ENCODE measurements at places on chromosomes 2 and 18.

DNA sequence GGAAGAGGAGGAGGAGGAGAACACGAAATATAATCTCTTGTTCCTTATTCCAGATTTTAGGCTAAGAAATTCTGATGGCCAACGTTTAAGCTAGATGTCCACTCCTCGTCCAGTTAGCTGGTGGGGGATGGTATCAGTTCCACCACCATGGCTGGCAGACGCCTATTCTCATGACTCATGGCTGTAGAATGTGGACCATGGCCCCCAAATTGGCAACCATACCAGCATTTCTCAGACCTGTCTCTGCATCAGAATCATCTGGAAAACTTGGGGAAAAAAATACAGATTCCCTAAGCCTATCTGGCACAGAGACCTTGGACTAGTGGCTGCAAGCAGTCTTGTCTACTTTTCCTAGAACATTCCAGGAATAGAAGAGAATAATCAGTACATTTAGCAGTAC lies 267.7 kb upstream of the SIX2 start:
- DNase-seq = no peak

GRCh38 chr2:14978845-14979244 lies 346.3 kb downstream of the LRATD1 start:
- DNase-seq = no peak

- DNase-seq = no peak
Measured at GRCh38 chr18:54860941-54861340, 32.7 kb downstream of the RAB27B start.

DNA sequence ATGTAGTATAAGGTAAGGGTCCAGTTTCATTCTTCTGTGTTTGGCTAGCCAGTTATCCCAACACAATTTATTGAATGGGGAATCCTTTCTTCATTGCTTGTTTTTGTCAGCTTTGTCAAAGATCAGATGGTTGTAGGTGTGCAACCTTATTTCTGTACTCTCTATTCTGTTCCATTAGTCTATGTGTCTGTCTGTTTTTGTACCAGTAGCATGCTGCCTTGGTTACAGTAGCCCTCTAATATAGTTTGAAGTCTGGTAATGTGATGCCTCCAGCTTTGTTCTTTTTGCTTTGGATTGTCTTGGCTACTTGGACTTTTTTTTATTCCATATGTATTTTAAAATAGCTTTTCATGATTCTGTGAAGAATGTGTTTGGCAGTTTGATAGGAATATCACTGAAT lies 222.1 kb downstream of the XIRP2 start:
- no peak for DNase-seq

- DNase-seq = no peak
Measured at GRCh38 chr2:84144345-84144744, 314.7 kb downstream of the SUCLG1 start.

DNA sequence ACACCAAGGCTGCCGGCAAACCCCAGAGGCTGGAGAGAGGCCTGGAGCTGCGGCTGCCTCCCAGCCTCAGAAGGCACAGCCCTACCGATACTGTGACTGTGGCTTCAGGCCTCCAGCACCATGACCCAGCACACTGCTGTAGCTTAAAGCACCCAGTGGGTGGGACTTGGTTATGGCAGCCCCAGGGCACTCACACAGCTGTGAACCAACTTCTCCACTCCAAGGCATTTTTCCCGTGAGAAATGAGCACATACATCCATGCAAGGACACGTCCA lies 199.5 kb downstream of the NDUFA10 start:
- no peak for DNase-seq

DNA sequence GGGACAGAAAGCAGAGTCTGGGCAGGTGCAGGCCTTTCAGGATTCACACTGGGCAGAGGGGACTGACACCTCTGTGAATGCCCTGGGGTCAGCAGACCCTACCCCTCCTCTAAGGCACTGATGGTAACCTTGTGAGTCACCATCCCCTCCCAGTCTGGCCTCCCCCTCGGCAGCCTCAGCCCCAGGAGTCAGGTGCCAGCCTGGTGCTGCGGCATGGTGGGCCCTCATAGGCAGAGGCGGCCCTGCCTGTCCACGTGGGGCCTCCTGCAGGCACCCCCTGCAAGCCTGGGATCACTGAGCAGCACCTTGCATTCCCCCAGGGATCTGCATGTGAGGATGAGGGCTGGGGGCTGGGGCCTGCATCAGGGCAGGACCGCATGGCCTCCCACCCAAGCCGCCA lies 4.8 kb upstream of the GPR17 start:
- DNase-seq = no peak

- DNase-seq = no peak
Measured at GRCh38 chr18:67281746-67282145, 234.8 kb downstream of the DSEL start.

DNA sequence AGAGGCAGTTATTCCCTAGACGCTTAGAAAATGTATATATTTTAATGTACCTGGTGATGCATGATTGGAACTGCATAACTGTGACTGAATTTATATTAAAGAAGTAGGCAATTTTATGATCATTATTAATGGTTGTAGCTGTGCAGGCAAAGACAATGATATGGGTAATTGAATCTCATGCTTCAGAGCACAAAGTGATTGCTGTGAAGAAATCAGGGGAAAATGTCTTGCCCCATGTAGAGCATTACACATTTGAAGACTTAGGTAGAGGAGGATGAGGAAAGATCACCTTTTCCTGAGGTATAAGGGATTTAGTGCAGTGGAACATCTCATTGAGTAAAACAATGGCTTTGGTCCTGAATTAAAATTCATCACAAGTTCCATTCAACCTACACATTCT lies 246.8 kb upstream of the DCC start:
- DNase-seq = no peak

- DNase-seq = no peak
Measured at GRCh38 chr18:54931152-54931551, 28.1 kb downstream of the CCDC68 start.
